LHCN-M2 (cell line): ENCODE measurements at places on chromosomes 12 and 14. TPM values are rescaled to one million over a fixed set of nuclear protein-coding genes. Genes with fewer than 3 reads are reported as not detected.

The BRMS1L gene
- 5.7 and 8.3 TPM in 2 replicates for total RNA-seq

The TAS2R50 gene
- 0.58 and 0.75 TPM in 2 replicates for total RNA-seq

- DNase-seq = no peak
These were observed 55.4 kb downstream of the TMEM121 start for GRCh38 chr14:105581551-105582341.

DNA sequence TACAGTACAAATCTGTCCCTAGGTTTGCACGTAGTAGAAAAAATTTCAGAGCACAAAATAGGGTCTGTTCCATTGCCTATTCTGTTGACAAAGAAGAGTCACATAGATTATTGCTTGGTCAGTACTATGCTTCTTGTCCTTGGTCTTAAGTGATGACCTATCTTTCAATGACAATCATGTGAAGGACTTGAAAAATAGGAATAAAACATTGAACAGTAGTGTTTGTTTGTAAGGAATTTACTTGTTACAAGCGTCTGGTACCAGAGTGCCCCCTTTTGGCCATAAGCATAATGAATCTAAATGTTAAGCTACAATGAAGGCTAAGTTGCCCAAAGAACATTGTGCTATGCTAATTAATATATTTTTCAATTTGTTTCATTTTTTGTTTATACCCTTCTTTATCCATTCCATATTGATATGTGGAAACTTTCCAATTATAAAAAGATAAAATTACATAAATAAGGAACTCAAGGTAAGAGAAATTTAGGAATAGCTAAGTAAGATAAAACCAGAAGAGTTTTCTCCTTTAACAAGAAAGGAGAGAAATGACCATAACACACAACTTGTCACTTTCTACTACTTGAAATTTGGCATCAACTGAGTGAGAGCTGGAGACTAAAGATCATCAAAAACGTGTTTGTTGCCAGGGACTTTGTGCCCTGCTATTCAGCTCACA is 204.7 kb downstream of the EPS8 start:
- peak; percentile 64 for DNase-seq

- DNase-seq = no peak
These were observed 8.0 kb downstream of the DTX1 start for GRCh38 chr12:113064395-113065125.

The NOVA1 gene
- total RNA-seq = 0.77 and 1.3 TPM in 2 replicates
